Right ventricle myocardium inferior (tissue), 1 donor: ENCODE measurements at places on chromosomes 13 and 19. TPM values are rescaled to one million over a fixed set of nuclear protein-coding genes. Genes with fewer than 3 reads are reported as not detected.

PALM3 gene
- total RNA-seq = 0.41 TPM

- DNase-seq = no peak
These were observed 336.4 kb downstream of the ZNF536 start for GRCh38 chr19:30708416-30709178.

- no peak for DNase-seq
These were observed 118.9 kb downstream of the KL start for GRCh38 chr13:33135097-33135496.

ZNF878 gene
- total RNA-seq = 0.32 TPM

UPF3A gene
- 19.3 TPM for total RNA-seq

DNA sequence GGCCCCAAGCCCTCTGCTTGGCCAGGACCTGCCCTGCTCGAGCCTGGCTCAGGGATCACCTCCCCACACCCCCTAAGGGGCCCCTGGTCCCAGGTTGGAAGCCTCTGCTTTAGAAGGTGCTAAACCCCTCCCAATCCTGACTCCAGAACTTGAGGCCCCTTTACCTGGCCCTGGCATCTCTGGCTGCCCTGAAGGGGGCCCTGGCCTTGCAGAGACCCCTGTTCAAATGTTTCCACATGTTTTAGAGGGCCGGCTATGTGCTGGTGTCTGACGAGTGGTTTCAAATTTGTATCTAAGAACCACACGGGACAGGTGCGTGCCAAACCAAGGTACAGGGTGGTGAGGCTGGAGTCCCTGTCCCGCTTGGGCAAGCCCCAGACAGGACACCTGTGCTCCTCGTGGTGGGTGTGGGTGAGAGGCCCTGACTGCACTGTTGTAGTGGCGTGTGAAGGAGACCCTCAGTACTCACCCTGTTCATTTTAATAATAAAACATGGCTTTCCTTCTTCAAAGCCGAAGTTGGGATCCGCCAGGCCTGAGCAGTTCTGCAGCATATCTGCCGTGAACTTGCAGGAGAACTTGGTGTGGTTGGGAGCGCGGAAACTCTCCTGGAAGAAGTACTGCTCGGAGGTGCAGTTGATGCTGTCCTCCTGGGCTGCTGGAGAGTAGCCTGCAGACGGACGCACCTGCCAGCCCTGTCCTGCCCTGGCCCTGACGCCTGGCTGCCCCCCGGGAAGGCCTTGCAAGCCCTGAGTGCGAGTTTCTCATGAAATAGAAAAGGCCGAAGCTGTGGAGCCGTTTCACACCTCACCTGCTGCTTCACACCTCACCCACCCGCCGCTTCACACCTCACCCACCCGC lies 5.4 kb downstream of the ATP4B start:
- no peak for DNase-seq

FAM124A gene
- total RNA-seq = 12.1 TPM

ZNF534 gene
- total RNA-seq = 0.24 TPM

DNA sequence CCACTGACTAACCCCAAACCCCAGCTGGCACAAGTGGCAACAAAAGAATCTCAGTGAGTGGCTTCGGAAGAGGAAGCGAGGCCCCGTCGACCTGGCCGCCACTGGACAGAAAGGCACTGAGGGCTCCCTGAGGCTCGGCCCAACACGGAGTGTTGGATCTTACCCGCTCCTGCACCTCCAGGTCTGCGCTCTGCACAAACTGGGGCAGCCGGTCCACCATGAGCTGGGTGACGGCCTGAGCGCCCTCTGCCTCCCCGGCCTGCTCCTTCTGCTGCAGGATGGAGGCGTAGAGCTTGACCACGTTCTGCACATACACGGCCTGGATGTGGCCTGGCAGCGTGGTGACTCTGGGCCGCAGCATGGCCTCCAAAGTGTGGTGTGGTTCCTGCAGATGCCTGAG lies 21.7 kb downstream of the IZUMO4 start:
- no peak for DNase-seq

NLRP8 gene
- total RNA-seq = not detected
